HCT116 (cell line): ENCODE measurements at places on chromosomes 1 and 21. TPM values are rescaled to one million over a fixed set of nuclear protein-coding genes. Genes with fewer than 3 reads are reported as not detected.

Gene OXCT2
- total RNA-seq: 3.7 TPM

Gene HFM1
- total RNA-seq: 0.07 TPM

Gene KLHDC9
- 1.4 TPM for total RNA-seq

Gene SIM2
- total RNA-seq: 23.9 TPM

Gene TTC3
- total RNA-seq: 71.5 TPM

Gene ASTN1
- 0.42 TPM for total RNA-seq

Gene MCM3AP
- total RNA-seq: 88.4 TPM

Gene OR2T8
- not detected for total RNA-seq

Gene E2F2
- total RNA-seq: 16.3 TPM

Gene ZNF593
- total RNA-seq: 62.4 TPM
